ENCODE measurements at places on chromosomes 11 and 22. TPM values are rescaled to one million over a fixed set of nuclear protein-coding genes. Genes with fewer than 3 reads are reported as not detected.

The P4HA3 gene
- 0.42 TPM for total RNA-seq

DNA sequence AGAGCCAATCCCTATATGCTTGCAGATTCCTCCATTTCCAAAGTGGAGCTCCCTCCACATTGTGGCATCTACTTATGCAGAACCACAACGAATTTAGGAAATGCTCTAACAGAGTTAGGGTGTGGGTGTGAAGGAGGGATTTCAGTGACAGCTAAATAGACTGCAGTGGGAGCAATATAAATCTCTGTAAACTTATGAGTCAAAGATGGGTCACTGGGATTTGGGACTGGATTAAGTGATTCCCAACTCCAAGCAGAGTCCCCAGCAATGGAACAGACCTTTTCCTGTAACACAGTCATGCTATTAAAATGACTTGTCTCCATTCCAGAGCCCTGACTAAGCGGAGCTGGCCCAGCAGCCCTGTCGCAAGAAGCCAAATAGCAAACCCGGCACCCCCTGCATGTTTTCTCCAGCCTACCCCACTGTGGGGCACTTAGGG, 36.6 kb downstream of the RPL27A start:
- peak; percentile 87 for DNase-seq

The FXYD2 gene
- not detected for total RNA-seq

DNA sequence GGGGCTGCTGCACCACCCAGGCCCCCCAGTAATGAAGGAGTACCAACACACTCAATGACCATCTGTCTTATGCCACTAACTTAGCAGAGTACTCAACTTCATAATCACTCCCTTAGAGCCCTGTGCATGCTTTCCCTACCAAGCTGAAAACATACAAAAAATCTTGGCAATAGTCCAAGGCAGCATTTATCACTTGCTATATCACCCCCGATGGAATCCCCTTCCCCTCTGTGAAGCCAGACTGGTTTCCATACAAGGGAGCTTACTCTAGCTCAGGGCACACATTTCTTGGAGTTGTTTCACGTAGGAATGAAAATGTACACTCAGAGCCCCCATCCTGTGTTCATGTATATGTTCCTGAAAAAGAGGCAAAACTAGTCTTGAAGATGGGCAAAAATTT, 301.3 kb upstream of the TENM4 start:
- DNase-seq = no peak

GRCh38 chr11:71940561-71941219, 11.8 kb downstream of the RNF121 start:
- peak; percentile 30 for DNase-seq

The CTSF gene
- total RNA-seq = 73.8 TPM

GRCh38 chr11:125689274-125689859, 8.7 kb upstream of the ACRV1 start:
- no peak for DNase-seq

The PLXNB2 gene
- 163 TPM for total RNA-seq

The DNAJB7 gene
- not detected for total RNA-seq

- DNase-seq = no peak
These were observed 29.0 kb downstream of the SGSM1 start for GRCh38 chr22:24834845-24835570.

GRCh38 chr11:119481021-119481666, 58.2 kb upstream of the THY1 start:
- peak; percentile 96 for DNase-seq

The SLC25A45 gene
- 4.6 TPM for total RNA-seq

DNA sequence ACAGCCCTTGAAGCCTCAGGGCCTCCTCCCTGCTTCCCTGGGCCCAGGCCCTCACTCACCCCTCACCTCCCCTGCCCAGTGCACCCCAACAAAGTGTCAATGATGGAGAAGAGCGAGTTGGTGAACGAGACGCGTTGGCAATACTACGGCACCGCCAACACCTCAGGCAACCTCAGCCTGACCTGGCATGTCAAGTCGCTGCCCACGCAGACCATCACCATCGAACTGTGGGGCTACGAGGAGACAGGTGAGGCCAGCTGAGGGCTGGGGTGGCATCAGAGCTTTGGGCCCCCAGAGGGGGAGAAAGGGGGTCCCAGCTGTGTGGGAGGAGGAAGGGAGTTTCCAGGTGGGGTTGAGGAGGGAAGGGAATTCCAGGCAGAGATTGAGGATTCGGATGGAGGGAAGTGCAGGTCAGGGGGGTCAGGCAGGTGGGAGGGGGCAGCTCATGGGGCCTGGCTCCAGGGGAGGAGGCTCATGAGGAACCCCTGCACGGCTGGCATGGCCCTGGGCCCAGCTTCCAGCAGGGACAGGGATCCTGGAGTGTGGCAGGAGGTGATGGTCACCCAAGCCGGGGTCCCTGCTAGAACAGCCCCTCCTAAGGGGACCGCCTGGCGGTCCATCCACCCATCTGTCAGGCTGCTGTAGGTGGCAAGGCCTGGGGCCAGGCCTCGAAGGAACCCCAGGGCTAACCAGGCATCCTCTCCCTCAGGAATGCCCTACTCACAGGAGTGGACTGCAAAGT, 2.9 kb downstream of the SUSD2 start:
- no peak for DNase-seq

DNA sequence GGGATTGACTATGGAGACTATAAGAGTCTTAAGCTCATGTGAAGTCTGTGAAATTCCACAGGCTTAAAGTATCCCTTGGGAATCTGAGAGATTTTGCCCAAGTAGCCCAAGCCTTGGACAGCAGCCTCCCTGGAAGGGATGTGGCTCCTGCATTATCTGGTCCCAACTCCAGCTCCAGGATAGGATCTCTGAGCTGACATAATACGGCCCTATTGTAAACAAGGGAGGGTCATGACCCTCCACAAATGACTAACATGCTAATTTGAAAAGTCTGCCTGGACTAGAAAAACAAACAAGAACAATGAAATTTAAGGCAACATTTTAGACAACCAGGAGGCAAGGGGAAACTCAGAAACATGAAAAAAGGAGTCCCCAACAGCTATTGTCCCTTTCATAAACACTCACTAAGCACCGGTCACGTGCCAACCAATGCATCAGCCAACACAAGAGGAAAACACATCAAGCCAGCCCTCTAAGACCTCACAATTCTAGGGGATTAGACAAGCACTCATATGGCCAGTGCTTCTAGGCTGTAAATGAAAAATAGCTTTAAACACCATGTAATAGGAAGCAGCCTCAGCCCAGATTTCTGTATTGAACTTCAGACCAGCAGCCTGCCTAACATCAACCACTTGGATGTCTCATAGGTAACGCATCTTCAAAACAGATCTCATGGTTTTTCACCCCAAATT, 101.2 kb upstream of the TIMP3 start:
- DNase-seq = no peak

All from myocyte (in vitro differentiated cells).